ENCODE measurements at places on chromosomes 7 and 10.

- no peak for DNase-seq
These were observed 29.0 kb upstream of the MPP7 start for GRCh38 chr10:28331841-28332240.

- DNase-seq = no peak
These were observed 2.5 kb upstream of the DDX56 start for GRCh38 chr7:44576228-44576627.

GRCh38 chr7:28778786-28779185 lies 179.3 kb downstream of the TRIL start:
- DNase-seq = no peak

DNA sequence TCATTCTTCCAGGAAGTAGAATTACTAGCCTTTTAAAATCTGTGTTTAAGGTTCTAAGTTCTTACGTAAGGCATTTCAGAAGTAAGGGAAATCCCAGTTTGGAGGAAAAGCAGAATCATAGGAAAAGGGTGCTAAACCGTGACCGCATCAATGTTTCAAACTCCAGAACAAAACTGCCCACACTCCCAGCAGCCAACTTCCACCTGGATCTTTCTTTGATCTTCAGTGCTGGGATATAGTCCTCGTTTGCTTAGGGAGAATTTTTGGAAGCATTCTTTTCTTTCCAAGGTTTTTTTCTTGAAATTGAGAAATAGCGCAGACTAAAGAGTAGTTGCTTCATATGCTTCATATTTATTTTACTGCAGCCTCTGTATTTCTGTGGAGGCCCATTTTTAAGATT lies 8.9 kb downstream of the PROSER2 start:
- DNase-seq = no peak

GRCh38 chr10:35890676-35891495 lies 248.8 kb upstream of the FZD8 start:
- DNase-seq = no peak

- DNase-seq = no peak
These were observed 47.4 kb upstream of the USP6NL start for GRCh38 chr10:11658801-11659368.

Data from right lobe of liver (tissue), 6 donors.